ENCODE measurements at places on chromosomes 2 and 18. TPM values are rescaled to one million over a fixed set of nuclear protein-coding genes. Genes with fewer than 3 reads are reported as not detected.

DNA sequence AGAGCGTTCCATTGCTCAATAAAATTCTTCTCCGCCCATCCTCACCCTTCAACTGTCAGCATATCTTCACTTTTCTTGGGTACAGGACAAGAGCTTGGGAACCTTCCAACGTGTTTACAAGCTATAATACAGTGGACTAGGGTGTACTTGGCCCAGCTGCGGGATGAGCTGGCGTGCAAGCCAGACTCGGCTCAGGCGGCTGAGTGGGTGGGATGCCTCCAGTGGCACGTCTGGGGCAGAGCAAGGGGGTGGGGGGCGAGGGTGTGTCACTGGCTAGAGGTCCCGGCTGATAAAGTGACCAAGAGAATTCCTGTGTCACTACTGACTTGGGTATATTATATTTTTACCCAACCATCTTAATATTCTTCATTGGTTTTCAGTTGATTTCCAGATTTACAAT, 179.7 kb downstream of the EVA1A start:
- no peak overlapping the region for H3K4me3 ChIP-seq
- no peak overlapping the region for H3K27ac ChIP-seq
- H3K4me1 ChIP-seq, result peaks cover 3% of the 10 kb centered on the region
- no peaks in the 10 kb centered on the region for H3K27me3 ChIP-seq
- no peak for DNase-seq
- H3K36me3 ChIP-seq, result no peaks in the 10 kb centered on the region

The DNAJC5G gene
- total RNA-seq, result not detected

The CXCR1 gene
- not detected for total RNA-seq

GRCh38 chr2:68465081-68465916, 1.8 kb downstream of the FBXO48 start:
- H3K27me3 ChIP-seq, result no peaks in the 10 kb centered on the region
- H3K27ac ChIP-seq, result peak overlapping the region; percentile 76
- peak overlapping the region; percentile 90 for H3K4me3 ChIP-seq
- peak; percentile 86 for DNase-seq

DNA sequence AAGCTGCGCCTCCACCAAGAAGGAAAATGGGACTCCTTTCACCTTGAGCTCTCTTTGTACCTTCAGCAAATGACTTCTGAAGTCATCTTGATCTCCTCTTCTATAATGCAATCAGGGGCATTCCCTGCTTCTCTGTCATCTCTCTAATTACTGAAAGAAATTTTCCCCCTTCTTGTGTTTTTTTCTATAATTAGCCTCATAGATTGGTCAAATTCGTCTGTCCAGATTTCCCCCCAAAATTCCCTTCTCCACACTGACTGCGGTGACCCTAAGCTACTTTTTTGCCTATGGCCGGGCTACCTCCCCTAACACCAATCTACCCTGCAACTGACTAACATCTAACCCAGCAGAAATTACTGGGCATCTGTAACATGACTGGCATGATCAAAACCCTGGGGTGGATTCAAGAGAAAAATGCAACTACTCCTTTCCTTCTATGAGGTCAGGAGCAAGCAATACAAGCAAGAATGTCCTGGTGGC, 168.6 kb downstream of the BCL2 start:
- H3K27ac ChIP-seq, result no peak overlapping the region
- DNase-seq, result no peak
- no peak overlapping the region for H3K4me3 ChIP-seq
- H3K27me3 ChIP-seq, result no peaks in the 10 kb centered on the region

DNA sequence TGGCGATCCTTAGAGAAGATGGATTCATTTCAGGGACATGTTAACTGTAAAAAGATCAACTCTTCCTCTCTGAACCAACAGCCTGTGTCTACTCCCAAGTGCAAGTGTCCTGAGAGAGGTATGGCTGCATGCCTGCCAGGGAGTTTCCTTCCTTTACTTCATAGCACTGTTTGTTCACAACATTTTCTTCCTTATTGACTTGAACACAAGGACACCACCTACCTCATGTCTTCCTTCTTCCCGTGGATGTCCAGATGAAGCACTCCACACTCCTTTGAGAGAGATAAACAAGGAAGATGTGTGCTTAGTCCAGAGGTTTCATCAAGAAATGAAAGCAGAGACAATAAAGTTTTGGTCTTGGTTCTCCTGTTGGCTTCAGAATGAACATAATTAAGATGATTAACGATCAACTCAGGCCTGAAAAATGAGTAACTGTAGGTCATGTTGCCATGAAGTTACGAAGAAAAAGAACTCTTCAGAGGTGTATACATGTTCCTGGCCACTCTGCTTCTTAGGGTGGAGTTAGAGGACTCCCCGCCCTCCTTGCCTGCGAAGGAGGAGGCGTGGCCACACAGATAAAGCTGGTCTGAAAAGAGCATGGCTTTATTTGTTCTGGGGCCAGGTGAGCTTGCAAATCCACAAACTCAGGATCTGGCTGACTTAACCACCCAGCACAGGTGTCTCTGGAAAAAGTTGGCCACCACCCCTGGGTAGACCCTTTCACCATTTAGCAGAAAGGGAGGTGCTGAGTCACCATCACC, 155.0 kb upstream of the KCTD1 start:
- no peak for DNase-seq
- H3K27ac ChIP-seq, result no peak overlapping the region
- H3K36me3 ChIP-seq, result no peaks in the 10 kb centered on the region
- no peaks in the 10 kb centered on the region for H3K27me3 ChIP-seq

DNA sequence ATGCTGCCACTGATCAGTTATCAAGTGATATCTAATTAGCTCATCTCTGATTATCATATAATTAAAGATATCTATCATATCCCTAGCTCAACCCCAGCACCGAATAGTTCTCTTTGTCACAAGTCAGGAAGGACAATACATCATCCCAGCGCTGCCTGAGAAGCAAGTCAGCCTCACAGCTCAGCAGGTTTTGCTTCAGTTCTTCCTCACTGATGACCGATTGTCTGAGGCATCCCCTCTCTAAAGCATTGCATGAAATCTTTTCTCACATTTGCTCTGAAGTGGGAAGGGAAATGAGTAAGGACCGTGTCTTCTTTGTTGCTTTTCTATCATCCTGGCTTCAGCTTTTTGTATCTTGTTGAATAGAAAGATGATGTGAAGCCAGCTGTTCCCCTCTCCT, 247.9 kb downstream of the CMPK2 start:
- no peak overlapping the region for H3K27ac ChIP-seq
- no peak for DNase-seq
- H3K4me1 ChIP-seq, result no peaks in the 10 kb centered on the region
- no peaks in the 10 kb centered on the region for H3K27me3 ChIP-seq

- no peaks in the 10 kb centered on the region for H3K36me3 ChIP-seq
- H3K4me3 ChIP-seq, result peak overlapping the region; percentile 49
- DNase-seq, result peak; percentile 61
- no peaks in the 10 kb centered on the region for H3K4me1 ChIP-seq
- peaks cover 12% of the 10 kb centered on the region for H3K27me3 ChIP-seq
- no peak overlapping the region for H3K27ac ChIP-seq
These were observed 73.8 kb downstream of the RPIA start for GRCh38 chr2:88765154-88765888.

The ARHGAP28 gene
- 0.63 TPM for total RNA-seq

GRCh38 chr2:131010566-131010965, 82.7 kb downstream of the FAM168B start:
- no peak overlapping the region for H3K4me3 ChIP-seq
- no peak overlapping the region for H3K27ac ChIP-seq
- H3K36me3 ChIP-seq, result no peaks in the 10 kb centered on the region
- DNase-seq, result no peak
- H3K4me1 ChIP-seq, result no peaks in the 10 kb centered on the region
- H3K27me3 ChIP-seq, result peaks cover 15% of the 10 kb centered on the region

- no peaks in the 10 kb centered on the region for H3K4me1 ChIP-seq
- no peak for DNase-seq
- no peak overlapping the region for H3K4me3 ChIP-seq
- no peak overlapping the region for H3K27ac ChIP-seq
- H3K27me3 ChIP-seq, result no peaks in the 10 kb centered on the region
These were observed 231.9 kb downstream of the PLCL1 start for GRCh38 chr2:198036029-198036879.

- peaks cover 17% of the 10 kb centered on the region for H3K36me3 ChIP-seq
- no peak overlapping the region for H3K4me3 ChIP-seq
These were observed 58.0 kb downstream of the CCDC88A start for GRCh38 chr2:55361465-55362189.

The MC4R gene
- 0.32 TPM for total RNA-seq

GRCh38 chr2:152508446-152508845, 173.5 kb downstream of the FMNL2 start:
- no peaks in the 10 kb centered on the region for H3K27me3 ChIP-seq
- H3K4me1 ChIP-seq, result peaks cover 42% of the 10 kb centered on the region
- no peak for DNase-seq
- H3K4me3 ChIP-seq, result no peak overlapping the region
